ENCODE measurements at places on chromosomes 1 and 21.
A peak's percentile ranks its signal among the peaks of the same experiment; 100 is the strongest.

DNA sequence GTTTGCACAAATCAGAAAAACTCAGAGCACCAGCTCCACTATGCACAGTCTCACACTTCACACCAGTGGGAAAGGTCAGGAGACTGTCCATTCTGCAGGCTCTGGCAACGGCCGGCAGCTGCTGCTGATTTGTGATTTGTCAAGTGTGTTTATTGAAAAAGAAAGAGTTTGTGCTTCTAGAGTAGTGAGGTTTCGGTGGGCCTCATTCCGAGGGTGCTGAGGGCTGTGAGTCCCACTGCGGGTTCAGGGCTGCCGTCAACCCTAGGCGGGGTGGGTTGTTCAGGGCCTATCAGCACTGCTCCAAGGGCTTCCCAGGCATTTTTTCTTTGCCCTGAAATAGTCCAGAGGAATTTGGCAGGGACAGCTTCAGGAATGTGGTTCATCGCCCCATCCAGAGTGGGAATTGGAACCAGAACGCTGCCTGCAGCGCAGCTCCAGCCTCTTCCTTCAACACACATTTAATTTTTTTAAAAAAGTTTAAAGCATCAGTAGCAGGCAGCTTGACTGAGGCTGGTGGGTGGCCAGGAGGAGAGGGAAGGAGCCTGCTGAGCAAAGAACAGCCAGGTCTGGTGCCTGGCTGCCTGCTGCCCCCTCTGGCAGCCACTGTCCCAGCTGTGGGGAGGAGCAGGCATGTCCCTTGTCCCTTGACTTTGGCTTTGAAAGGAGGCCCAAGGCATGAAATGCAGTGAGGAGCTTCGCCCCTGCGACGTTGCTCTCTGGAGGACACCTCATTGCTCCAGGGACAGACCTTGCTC lies 19.7 kb downstream of the STUM start:
- peak; percentile 49 for DNase-seq

DNA sequence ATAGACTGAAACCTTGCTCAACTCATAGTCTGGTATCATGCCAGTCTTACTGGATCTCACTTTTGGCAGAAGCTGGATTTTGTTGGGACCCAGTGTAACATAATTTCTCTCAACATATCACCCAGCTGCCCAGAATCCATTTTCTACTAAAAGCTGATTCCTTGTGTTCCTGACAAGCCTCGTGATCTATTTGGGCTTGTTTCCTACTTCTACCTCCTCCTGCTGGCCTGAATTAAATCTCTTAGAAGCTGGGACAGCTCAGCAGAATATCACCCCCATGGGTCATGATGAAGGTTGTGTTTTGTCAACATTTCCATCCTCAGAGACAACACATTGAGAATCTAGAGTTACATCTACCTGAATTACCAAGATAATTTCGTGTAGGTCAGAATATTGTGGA lies 7.7 kb downstream of the GOLT1A start:
- DNase-seq: no peak

DNA sequence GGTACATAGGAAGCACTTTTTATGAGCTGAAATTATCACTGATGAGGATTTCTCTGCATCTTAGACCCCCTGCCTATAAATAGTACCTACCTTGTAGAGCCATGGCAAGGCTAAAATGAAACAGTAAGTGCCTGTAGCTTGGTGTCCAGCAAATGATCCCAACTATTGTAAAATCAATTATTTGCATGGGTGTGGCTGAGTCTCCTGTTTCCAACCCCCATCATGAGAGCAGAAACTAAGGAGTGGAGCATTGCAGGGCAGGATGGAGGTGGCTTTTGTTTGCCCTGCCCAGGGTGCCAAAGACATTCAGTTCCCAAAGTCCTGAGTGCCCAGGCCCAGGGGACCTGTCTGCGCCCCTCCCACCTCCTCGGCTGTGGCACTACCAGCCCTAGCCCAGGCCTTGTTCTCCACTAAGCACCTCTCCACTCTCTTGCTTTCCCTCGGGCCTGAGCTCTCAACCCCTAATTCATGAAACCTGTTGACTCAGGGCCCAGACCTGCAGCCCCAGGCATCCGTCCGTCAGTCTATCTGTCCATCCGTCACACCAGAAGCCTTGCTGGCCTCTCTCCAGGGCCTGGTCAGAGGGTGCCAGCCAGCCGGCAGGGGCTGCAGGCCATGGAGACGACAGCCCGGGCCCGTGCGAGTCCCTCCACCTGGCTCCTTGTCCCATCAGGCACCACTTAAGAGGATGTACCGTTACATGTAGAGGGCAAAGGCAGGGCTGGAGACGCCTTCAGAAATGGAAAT lies 39.6 kb downstream of the PAX7 start:
- no peak for DNase-seq

DNA sequence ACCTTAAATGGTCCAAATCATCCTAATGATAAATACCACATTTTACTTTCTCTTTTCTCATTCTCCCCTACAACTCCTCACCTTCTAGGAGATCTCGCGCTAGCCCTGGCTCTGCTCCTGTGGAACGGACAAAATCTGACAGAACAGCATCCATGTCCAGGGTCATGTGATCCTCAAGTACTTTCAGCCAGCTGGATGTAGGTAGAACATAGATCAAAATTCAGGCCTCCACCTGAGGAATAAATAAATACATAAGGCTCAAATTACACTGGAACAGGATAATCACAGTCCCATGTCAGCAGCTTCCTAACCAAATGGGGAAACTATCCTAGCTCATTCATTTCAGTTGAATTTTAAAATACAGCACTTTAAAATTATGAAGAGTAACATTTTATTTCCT lies 33.2 kb downstream of the OTUD7B start:
- no peak for DNase-seq

- no peak for DNase-seq
These were observed 49.1 kb upstream of the ZNF648 start for GRCh38 chr1:182110635-182111034.

- no peak for DNase-seq
These were observed 38.4 kb upstream of the SPAG17 start for GRCh38 chr1:118223426-118223825.

DNA sequence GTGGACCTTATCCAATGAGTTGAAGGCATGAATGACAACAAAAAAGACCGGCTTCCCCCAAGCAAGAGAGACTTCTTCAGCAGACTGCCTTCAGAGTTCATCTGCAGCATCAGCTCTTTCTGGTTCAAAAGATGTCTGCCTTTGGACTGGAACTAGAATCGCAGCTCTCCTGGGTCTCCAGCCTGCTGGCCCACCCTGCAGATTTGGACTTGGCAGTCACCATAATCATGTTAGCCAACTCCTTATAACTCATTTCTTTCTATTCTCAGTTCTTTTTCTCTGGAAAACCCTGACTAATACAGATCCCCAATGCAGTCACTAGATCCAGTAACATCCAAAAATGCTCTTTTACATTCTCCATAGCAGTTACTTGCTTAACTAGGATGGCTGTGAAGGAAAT lies 89.2 kb upstream of the MARK1 start:
- no peak for DNase-seq

DNA sequence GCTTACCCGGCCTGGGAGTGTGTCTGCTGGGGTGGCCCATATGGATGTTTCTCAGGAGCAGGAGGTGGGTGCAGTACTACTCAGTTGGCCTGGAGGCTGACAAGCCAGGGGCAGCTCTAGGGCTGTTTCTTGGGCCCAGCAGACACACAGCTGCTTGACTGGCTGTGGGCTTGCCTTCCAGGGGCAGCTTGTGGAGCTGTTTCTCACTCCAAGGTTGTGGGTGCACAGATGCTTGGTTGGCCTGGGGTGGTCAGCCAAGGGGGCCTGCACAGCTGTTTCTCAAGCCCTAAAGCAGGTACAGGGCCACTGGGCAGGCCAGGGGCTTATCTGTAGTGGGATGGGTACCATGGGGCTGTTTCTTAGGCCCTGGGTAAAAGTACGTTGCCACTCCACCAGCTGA lies 1078.1 kb upstream of the ADGRL2 start:
- peak; percentile 59 for DNase-seq

- no peak for DNase-seq
These were observed 832 bp downstream of the MRPL20 start for GRCh38 chr1:1406101-1406820.

DNA sequence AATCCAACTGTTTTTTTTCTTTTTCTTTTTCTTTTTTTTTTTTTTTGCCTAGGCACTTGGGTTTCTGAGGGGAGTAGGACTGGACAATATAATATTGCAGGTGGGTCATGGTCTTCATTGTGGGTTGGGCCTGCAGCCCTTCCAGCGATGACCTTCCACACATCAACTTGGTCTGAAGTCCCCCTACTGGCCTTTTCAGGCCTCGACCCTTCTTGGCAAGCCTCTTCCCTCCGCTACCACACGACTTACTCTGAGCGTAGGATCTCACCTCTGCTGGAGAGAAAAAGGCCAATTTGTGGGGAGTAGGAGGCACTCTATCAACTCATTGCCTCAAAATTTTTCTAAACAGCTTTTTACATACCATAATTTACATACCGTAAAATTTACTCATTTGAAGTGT lies 51.1 kb upstream of the GRIK3 start:
- DNase-seq: no peak

- no peak for DNase-seq
These were observed 20.5 kb downstream of the TMEM51 start for GRCh38 chr1:15173863-15174614.
